GM23338 (cell line): ENCODE measurements at places on chromosomes 3 and 15. TPM values are rescaled to one million over a fixed set of nuclear protein-coding genes. Genes with fewer than 3 reads are reported as not detected.

- DNase-seq = no peak
These were observed 61.8 kb upstream of the ATP13A3 start for GRCh38 chr3:194548346-194549321.

The CYP1A2 gene
- not detected in 2 replicates for polyA plus RNA-seq

DNA sequence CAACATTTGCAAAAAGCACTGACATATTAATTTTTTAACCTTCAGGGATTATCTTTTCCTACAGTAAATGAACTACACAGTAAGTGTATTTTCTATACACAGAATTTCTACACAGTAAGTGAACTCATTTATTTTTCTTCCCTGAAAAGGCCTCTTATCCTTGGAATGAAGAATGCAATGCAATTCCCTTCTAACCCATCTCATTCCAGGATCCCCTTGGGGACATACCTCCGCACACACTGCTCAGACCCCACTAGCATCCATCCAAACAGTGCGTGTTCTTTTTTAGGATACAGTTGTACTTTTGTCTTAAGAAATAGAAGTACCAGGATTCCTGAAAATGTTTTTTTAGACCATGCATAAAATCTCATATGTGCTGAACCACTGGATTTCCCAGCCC lies 152.8 kb downstream of the UACA start:
- no peak for DNase-seq

DNA sequence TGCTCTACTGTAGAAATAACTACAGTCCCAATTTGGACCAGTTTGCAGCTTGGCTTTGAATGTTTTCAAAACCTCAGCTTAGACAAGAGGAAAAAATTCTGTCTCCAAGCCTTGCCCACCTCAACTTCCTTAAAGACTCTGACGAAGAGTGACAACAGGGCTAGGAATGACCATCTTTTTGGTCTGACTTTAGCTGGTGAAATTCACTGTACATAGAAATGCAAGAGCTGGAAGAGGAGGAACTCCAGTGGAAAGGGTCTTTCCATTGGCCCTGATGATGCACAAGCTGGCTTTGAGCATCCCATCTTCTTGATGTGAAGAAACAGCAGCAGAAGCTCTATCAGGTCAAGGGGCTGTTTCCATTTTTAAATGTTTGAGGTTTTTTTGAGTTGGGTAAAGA lies 22.7 kb upstream of the SH3BP5 start:
- no peak for DNase-seq

GRCh38 chr3:46614431-46614830 lies 2.1 kb downstream of the FAM240A start:
- DNase-seq = no peak

DNA sequence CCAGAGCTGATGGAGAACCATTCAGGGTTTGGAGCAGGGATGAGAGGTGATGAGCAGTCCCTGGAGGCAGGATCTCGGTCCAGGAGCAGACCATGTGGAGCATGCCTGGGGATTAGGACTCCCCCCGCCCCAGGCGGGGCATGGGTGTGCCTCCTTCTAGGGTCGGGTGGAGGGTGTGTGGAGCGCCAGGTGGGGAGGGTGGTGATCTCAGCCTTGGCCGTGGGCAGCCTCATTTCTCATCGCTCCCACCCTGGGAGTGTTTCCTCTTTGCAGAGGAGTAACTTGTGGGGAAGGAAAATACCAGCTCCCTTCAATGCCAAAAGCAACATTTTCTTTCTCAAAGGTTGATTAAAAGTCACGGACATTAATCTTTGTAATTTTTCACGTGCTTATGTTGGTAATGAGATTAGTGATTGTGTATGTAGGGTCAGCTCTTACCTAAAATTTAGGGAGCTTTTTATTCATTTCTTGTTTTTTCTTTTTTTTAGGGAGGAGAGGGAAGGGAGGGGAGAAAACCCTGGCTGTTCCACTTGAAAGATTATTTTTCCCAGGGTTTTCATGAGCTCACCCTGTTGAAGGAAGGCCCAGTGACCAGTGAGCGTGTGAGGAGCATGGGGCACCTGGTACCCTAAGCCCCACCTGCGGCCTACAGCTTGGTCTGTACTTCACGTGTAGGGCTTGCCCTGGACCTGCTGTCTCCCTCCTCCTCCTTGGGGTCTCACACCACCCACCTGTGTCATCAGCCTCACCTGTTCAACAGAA lies 11.0 kb downstream of the FBLN2 start:
- DNase-seq = no peak

GRCh38 chr3:111608383-111608782 lies 13.2 kb upstream of the ZBED2 start:
- no peak for DNase-seq

DNA sequence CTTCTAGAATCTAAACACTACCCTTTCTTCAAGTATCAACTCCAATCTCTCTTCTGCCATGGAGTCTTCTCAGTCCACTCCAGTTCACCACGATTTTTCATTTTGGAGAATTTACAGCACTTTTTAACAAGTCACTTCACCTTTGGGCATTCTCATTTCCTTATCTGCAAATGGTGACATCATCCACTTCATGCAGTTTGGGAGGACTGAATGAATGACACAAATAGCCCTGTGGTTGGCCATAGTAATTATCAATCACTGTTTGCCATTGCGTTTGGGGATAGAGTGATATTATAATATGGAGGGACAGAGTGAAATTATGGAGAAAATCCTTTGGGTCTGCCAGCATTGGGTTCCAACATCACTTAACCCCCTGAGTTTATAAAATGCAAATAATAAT lies 38.0 kb upstream of the TM4SF1 start:
- no peak for DNase-seq

The TMCO5A gene
- not detected in 2 replicates for polyA plus RNA-seq

DNA sequence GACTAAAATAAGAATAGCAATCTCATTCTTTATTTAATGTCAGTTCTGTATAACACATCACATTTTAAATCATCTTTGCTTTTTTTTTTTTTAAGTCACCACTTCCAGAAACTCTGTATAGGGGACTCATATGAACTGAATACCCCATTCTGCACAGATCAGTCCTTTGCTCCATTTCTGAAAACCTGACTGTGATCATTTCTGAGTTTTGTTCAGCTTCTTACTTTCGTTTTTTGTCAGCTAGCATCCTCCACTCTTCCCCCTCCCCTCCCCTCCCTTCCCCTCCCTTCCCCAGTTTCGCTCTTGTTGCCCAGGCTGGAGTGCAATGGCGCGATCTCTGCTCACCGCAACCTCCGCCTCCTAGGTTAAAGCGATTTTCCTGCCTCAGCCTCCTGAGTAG lies 49.8 kb upstream of the SGO1 start:
- DNase-seq = no peak

The PCNP gene
- 151 and 185 TPM in 2 replicates for polyA plus RNA-seq

- DNase-seq = peak; percentile 74
These were observed 615 bp downstream of the HES1 start for GRCh38 chr3:194136519-194137007.

DNA sequence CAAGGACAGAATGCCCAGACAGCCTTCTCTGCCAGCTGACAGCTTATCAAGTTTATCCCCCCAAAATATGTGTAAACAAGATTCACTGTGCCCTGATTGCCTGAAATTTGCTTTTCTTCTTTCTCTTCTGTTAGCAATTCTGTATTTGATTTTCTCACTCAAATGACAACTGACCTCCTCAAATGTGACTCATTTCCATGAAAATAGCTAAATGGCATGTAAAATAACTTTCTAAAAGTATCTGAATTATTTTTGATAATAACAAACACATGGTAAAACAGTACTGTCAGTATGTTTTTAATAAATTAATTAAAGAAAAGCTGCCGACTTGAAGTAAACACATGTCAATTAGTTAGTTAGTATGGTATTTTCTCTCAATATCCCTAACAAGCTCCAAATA lies 202.3 kb upstream of the STAC start:
- DNase-seq = no peak

The CHST2 gene
- 4.1 and 4.3 TPM in 2 replicates for polyA plus RNA-seq

GRCh38 chr15:40743921-40744814 lies 10.9 kb downstream of the RMDN3 start:
- DNase-seq = peak; percentile 27

DNA sequence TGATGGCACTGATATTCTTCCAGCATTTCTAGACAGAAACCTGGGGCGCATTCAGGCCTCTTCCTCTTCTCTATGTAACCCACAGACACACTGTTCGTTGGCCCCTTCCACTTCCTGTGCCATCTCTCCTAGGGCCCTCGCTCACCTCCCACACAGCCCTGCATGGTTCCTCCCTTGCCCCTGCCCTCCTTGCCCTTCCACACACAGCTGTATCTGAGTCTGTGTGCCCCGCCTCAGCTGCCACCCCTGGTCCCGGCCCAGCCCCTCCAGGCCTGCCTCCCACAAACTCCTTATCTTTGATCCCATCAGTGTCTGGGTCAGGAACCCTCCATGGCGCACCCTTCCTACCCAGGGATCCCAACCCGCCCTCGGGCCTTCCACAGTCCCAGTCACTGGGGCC lies 37.9 kb downstream of the RAB6B start:
- no peak for DNase-seq

The GOLGA8A gene
- polyA plus RNA-seq = 4.1 and 5.0 TPM in 2 replicates

The ZNF860 gene
- polyA plus RNA-seq = 2.7 and 5.2 TPM in 2 replicates

The UNC45A gene
- 35.9 and 40.2 TPM in 2 replicates for polyA plus RNA-seq

GRCh38 chr3:124895756-124896155 lies 8.6 kb upstream of the ITGB5 start:
- DNase-seq = no peak

- no peak for DNase-seq
These were observed 229.9 kb upstream of the LRTM1 start for GRCh38 chr3:55157731-55158130.

The CSTA gene
- polyA plus RNA-seq = 1.4 TPM in 2 replicates

GRCh38 chr3:93961026-93961425 lies 12.7 kb downstream of the PROS1 start:
- no peak for DNase-seq

The EIF2B5 gene
- 26.4 and 27.8 TPM in 2 replicates for polyA plus RNA-seq

DNA sequence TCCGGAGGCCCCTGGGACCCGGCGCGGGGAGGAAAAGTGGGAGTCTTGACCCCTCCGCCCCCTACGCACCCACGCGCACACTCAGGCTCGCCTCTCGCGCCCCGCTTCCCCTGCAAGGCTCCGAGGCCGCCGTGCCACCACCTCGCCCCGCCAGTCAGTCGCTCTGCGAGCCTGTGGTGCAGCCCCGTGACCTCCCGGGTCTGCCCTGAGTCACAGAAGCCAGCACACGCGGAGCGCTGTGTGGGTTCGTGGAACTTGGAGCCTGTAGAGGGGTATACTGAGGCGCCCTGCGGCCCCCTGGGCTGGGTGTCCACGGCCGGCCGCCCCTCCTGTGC lies 380 bp upstream of the ALS2CL start:
- DNase-seq = peak; percentile 36

- no peak for DNase-seq
These were observed 49.4 kb upstream of the SLCO2A1 start for GRCh38 chr3:134079111-134079547.

The EEF1AKMT4 gene
- 11.2 and 12.9 TPM in 2 replicates for polyA plus RNA-seq

- DNase-seq = no peak
These were observed 251.3 kb upstream of the NR2E3 start for GRCh38 chr15:71559098-71559497.

GRCh38 chr3:67739851-67740250 lies 85.4 kb upstream of the SUCLG2 start:
- DNase-seq = no peak

DNA sequence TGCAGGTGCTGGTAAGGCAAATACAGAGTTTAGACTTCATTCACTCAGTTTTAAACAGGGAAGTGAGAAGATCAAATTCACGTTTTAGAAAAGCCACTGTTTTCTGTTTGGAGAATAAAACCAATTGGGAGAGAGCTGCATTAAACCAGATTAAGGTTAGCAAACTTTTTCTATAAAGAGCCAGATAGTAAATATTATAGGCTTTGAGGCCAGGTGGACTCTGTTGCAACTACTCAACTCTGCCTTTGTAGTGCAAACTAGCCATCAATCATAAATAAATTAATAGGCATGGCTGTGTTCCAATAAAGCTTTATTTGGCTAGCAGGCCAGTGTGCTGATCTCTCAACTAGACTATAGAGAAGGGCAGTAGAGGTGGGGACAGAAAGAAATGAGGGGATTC lies 33.5 kb downstream of the SUCLG2 start:
- no peak for DNase-seq

The DCP1A gene
- polyA plus RNA-seq = 29.4 and 32.0 TPM in 2 replicates

- no peak for DNase-seq
These were observed 59.7 kb downstream of the ADAMTS7 start for GRCh38 chr15:78751602-78751979.

DNA sequence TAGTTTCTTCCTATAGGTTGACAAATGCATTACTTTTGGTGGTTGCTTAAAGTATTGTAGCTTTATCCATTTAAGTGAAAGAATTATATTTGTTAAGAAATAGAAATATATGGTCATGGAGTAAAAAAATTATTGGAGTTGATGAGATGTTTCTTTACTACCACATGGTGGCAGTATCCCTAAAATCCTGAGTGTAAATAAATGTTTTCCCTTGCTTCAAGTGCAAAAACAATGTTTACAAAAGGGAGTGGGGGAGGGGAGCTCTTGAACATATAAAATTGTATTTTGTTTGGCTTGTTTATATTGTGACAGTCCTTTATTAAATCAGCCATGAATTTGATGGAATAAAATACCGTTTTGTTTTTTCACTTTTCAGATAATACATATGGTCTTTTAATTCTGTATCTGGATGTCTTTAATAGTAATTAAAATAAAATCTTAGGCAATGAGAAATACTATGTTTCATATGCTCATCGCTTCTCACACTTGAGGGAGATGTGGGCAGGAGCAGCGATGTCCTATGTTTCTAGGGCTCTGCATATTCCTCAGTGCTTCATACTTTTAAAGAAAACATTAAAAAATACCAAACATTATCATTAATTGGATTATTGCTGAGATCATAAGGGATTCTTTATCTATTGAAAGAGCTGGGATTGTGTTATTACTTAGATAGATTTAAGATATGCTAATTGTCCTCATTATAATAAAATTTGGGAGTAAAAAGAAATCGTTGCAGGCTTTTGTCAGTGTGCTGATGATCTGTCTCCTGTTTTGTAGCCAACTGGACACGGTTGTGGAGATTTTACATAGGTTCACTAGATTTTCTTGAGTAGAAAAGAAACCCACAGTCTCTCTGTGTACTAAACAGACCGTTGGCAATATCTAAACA lies 349.7 kb downstream of the TUSC7 start:
- peak; percentile 85 for DNase-seq

GRCh38 chr3:148036331-148036876 lies 627.2 kb downstream of the ZIC1 start:
- DNase-seq = no peak

DNA sequence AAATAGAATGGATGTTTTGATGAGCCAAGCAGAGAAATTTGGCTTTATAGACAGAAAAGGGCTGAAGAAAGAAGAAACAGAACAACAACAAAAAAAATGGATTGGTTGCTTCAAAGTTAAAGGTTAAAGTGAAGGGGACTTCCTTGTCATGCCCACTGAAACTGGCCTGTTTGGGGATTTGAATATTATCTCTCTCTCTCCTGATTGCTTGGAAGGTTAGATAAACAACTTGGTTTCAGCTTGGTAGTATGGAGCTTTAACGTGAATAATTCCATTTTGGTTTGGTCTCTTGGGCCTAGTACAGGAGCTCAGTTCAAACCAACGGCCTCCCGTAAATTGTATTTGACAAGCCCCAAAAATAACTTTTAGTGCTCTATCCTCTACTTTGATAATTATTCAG lies 70.8 kb upstream of the MBNL1 start:
- DNase-seq = no peak

- no peak for DNase-seq
These were observed 156.1 kb upstream of the LRRFIP2 start for GRCh38 chr3:37330466-37330865.

GRCh38 chr3:158434412-158435038 lies 136.5 kb upstream of the MLF1 start:
- DNase-seq = peak; percentile 86

The OR5K2 gene
- polyA plus RNA-seq = not detected in 2 replicates

GRCh38 chr15:83289160-83289559 lies 4.7 kb upstream of the BNC1 start:
- no peak for DNase-seq
